ENCODE measurements at places on chromosomes 5 and 9.

DNA sequence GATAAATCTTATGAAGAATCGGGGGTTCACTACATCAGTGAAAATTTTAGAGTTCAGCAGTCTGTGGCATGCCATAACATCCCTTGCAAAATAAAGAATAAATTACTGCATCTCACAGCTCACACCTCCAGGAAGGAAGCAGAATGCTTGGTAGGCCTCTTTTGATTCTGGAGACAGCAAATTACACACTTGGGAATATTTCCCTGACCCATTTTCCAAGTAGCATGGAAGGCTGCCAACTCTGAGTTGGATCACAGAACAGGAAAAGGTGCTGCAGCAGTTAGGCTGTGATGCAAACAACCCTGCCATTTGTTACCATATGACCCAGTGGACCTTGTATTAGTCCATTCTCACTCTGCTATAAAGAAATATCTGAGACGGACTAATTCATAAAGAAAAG, 293.5 kb downstream of the ASTN2 start:
- no peak for DNase-seq

- DNase-seq: no peak
Observed at GRCh38 chr9:101970609-101971008, 232.2 kb upstream of the GRIN3A start.

GRCh38 chr5:115816226-115817081, at the start of gene CDO1:
TSS of gene CDO1 (minus strand) at chr5:115816659. CDS start at chr5:115816397, 262 bp downstream.
- no peak for DNase-seq

DNA sequence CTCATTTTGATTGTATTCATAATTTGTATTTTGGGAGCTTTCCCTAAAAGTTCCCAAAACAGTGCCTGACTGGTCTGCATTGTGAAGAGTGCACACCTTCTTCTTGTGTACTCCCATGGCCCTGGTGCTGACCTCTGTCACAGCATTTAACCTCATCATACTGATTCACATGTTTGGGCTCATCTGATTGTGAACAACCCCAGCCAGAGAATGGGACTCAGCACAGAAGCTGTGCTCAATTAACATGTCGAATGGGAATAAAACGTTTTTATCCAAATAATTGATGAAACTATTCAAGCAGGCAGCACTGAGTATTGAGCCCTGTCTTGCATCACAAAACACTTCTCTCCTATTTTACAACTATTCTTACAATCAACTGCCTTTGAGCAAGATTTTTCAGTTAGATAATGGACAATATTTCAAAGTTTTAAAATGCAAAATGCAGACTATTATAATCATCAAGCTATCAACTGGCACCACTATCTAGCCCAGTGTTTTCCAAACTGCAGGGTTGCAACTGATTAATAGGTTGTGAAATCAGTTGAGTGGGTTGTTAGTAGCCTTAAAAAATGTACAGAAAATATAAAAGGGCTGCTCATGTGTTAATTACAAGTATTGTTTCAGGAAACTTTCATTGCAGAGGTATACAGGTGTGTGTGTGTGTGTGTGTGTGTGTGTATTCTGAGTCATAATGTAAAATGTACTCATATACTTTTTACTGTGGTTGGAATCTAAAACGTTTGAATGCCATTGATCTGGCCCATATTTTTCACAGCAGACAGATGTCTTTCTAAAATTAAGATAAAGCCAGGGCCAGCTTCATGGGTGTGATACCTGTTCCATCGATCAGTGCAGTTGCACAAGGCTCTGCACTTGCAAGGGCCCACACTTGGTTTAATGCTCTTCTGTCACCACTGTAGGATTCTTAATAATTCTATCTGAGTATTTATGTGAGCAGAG, 190.5 kb downstream of the PIK3R1 start:
- DNase-seq: no peak

DNA sequence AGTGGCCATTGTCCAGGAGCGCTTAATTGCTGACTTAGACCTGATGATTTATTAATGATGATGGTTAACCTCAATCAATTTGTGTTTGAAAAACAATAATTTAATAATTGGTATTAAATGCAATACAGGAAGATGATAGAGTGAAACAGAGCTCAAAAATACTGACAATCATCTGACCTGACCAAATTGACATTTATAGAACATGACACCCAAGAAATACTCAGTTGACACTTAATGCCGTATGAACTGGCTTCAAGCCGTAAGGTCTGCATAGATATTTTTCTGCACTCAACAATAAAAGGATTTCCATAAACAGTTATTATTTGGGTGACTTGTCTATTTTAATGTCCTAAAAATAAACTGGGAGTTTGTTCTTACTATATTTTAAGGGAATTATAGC, 159.2 kb downstream of the TRIO start:
- no peak for DNase-seq
